Activated CD4-positive, alpha-beta T cell treated with anti-CD3 and anti-CD28 coated beads, Interleukin-2, amount 10 ng/mL, durations not matched to agents 24 days and 14 days (primary cell): ENCODE measurements at places on chromosomes 2 and 18. TPM values are rescaled to one million over a fixed set of nuclear protein-coding genes. Genes with fewer than 3 reads are reported as not detected.

DNA sequence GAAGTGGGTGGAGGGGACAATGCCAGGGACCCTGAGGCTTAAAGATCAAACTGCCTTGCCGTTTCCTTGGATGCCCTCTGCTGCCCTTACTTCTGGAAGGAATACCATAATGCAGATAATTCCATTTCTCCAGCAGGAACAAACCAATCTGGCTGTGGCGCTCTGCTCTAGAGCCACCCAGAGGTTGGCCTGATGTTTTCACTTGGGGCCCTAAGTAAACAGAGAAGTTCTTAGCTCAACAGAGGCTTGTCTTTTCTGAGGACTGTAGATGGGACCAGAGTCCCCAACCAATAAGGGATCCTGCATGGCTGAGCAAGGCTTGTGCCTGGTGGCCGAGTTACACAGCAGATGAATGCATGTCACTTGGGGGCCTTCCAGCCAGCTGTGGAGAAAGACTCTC lies 230.2 kb downstream of the ZBTB7C start:
- no peak for DNase-seq

DNA sequence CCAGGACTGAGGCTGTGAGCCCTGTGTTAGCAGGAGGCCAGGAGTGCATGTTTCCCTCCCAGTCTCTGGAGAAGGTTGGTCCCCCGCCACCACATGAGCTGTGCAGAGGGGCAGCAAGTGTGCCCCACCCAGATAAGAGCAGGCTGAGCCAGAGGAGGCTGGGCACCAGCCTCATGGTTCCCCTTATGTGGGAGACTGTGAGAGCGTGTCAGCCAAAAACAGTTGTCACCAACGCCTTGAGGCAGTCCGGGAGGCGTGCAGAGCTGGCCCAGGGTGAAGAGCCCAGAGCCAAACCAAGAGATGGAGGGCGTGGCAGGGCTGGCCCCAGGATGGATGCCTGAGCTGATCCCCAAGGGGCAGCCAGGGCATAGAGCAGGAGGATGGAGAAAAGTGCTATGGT lies 128.7 kb upstream of the GLI2 start:
- no peak for DNase-seq

DNA sequence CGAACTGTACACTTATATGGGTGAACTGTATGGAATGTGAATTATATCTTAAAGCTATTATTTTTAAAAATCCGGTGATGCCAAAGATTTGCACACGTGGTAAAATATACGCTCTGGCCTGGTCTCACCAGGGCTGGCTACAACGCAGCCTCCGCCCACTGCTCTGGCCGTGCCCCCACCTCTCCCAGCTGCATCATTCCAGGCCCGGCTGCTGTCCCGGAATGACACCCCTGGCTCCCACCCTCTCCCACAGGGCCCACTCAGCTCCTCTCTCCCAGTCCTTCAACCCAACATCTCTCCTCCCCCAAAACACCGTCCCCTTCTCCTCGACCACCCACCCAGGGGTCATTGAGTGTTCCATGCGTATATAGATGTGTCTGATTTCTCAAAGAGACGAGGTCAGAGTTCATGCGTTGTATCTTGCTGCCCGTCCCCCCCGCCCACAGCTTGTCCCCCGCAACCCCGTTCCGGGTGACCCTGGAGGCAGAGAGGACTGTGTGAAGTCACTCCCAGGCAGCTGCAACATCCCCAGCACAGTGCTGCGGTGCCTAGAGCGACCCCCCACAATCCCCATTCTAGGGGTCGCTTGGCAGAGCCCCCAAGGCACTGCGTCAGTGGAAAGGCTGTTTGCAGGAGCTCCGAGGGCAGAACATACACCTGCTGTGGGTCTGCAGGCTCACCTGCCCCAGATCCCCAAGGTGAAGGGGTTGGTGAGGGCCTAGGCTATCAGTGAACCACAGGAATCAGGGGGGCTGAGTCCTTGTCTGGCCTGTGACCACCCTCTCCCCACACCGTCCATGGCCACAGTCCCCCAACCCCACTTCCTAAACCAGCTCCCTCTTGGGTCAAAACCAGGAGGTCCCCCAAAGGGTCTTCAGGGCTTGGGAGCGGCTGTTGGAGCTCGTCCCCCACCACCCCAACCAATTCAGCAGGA lies 13.3 kb downstream of the DNMT3A start:
- no peak for DNase-seq

GRCh38 chr2:217125014-217125413 lies 265.1 kb upstream of the TNP1 start:
- DNase-seq = peak; percentile 40

DNA sequence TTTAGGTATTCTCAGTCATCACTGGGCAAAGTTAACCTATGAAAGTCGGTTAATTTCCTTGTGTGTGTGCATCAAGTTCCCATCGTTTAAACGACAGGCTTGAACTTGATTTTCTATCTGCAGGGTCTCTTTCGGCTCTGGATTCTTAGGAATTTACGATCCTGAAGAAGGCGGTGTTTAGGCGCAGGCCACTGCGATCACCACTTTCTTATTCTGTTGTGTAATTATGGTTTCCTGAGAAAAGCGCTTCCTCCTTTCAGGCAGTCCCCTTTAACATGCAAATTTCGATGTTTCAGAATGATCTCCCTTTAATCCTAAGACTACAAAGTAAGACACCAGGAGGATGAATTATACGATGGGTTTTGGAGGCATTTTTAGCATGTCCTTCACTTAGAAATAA lies 27.9 kb upstream of the MBP start:
- no peak for DNase-seq

- no peak for DNase-seq
These were observed 11.3 kb downstream of the CYP26B1 start for GRCh38 chr2:72136331-72136730.

DNA sequence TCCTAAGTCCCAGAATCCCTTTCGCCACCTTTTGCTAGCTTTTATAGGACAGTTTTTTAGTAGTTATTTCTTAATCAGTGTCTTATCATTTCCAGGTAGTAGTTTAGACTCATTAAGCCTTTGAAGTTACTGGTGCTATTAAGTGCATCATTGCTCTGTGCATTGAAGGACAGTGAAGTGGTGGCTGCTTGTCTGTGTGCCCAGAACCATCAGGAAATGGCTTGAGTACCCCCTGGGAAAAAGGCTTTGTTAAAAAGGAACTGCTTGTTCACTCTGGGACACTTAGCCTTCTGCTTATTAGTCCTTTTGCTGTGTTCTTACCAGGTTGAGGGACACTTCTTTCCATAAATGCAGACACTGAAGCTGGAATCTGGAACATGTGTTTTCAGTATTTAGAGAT lies 30.0 kb downstream of the DTNA start:
- no peak for DNase-seq

GRCh38 chr2:98012561-98012991 lies 16.8 kb upstream of the TMEM131 start:
- peak; percentile 68 for DNase-seq

DNA sequence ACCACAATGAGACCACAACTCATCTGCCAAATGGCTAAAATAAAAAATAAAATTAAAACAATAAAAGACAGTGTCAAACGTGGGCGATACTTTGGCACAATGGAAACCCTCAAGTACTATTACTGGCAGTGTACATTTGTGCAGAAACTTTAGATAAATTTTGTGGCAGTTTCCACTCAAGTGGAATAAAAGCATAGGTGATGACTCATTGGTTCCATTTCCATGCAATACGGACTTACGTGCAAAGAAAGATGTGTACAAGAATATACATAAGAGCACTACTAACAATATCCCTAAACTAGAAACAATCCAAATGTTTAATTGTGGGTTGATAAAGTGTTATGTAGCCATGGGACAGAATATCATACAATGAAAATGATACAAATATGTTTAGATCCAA lies 259.0 kb upstream of the HNMT start:
- no peak for DNase-seq

GRCh38 chr18:5294457-5295230 lies 882 bp downstream of the ZBTB14 start:
- DNase-seq = peak; percentile 89

GRCh38 chr2:166343467-166343866 lies 32.3 kb downstream of the SCN9A start:
- no peak for DNase-seq

DNA sequence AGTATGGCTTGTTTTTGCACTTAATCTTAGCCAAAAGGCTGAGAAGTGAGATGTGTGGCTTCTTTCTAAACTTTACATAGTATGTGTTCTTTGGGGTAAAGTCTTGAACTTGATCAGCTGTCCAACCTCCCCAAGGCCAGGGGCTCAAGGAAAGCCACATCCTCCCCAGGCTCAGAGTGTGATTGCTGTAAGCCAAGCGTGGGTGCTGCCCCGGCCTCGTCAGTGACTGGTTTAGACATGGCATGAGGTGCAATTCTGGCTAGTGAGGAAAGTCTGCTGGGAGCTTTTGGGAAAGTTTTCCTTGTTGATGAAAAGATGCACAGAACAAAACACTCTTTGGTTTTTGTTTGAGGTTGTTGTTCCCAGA lies 40.2 kb downstream of the TMEM177 start:
- DNase-seq = no peak

DNA sequence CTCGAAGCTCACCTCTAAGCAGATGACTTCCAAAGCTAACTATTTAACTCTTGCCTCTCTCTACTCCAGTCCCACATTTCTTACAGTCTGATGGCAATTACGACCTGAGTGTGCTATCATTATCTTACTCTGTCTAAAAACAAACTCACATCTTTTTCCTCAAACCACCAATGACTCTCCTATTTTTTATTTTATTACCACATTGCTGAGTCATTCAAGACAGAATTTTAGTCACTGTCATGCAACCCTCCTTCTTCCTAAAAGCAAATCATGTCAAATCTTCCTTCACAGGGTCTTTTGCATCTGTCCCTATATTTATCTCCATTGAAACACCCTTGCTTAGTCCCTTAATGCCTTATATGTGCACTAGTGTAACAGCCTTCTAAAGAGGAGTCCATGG lies 34.6 kb upstream of the C2orf15 start:
- DNase-seq = no peak

DNA sequence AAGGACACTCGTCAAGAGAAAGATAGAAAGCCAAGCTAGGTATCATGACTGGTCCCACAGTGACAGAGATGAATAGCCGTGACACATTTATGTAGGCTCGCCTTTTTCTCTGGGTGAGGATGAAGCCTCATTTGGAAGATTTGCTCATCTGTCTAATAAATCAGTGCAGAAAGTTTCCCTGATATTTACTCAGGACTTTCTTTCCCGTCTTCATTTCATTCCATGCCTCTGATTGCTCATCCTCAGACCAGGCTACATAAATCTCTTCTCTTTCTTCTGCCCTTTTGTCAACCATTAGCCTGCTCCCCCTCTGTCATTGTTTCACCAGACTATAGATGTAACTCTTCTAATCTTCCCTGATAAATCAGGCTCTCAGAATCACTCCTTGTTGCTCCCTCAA lies 361.8 kb upstream of the MEIS1 start:
- no peak for DNase-seq

- no peak for DNase-seq
These were observed 85.9 kb upstream of the RANBP2 start for GRCh38 chr2:108633409-108633808.

Gene TCF23
- total RNA-seq = not detected in 2 replicates

Gene PLEKHH2
- total RNA-seq = 0.52 and 0.65 TPM in 2 replicates
